ENCODE measurements at places on chromosomes 4 and X.

DNA sequence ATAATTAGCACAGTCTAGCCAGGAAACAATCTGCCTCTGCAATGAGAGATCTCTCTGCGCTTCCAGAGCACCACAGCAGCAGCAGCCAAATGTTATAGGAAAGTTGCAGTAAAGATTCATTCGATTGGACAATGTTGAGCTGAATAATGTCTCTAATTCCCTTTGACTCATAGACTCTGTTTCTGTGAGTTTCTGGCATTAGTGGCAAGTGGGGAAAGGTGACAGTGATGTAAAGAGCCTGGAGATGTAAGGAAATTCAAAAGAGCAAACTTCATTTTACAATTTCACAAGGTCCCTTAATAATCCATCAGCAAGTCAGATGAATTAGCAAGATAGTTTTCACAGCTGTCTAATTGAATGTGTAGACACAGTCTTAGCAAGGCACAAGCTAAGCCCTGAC lies 184.4 kb downstream of the VEGFC start:
- no peak for DNase-seq

GRCh38 chr4:21819086-21819485 lies 129.5 kb downstream of the KCNIP4 start:
- DNase-seq = no peak

- no peak for DNase-seq
Observed at GRCh38 chr4:69044247-69044646, 52.0 kb upstream of the UGT2B7 start.

DNA sequence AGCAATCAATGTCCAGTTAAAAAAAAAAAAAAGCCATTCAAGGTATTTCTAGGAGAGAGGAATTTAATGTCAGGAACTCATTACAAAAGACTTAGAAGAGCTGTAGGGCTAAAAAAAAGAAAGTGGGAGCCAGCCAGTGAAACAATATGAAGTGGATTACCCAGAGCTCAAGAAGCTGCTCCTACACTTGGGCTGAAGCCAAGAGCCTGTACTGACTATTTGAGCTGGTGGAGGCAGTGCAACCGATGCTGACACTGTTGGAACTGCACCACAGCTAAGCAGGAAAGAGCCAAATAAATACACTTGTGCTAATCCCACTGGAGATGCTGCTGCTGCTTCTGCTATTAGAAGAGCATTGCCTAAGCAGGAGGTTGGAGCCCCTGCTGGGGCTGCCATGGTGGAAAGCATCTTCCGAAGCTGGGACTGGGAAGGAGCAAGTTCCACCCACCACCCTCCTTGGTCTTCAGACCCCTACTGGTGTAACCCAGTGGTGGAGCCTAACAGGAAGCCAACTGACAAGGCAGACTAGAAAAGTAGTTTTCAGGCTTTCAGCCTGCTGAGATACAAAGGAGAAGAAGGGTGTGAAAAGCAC lies 65.4 kb downstream of the CXXC4 start:
- no peak for DNase-seq

- no peak for DNase-seq
Observed at GRCh38 chrX:3678328-3678727, 35.1 kb downstream of the PRKX start.

DNA sequence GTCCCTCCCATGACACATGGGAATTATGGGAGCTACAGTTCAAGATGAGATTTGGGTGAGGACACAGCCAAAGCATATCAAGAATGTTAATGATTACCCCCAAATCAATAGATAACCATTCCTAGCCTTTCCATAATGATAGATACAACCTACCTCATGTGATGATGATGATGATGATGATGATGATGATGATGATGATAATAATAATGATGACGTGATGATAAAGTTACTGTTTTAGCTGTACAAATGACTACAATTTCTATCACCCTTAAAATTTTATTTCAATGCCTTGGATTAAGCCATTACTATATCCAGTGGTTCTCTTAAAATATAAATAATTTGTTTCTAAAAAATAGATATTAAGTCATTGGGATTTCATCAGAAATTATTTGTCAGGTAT lies 55.2 kb upstream of the NLGN4X start:
- DNase-seq = no peak

GRCh38 chr4:74397748-74398426 lies 32.9 kb downstream of the EREG start:
- no peak for DNase-seq

- DNase-seq = no peak
Observed at GRCh38 chrX:102063445-102064074, 61.9 kb upstream of the TCEAL2 start.

GRCh38 chrX:9285342-9285771 lies 179.5 kb upstream of the TBL1X start:
- DNase-seq = no peak

DNA sequence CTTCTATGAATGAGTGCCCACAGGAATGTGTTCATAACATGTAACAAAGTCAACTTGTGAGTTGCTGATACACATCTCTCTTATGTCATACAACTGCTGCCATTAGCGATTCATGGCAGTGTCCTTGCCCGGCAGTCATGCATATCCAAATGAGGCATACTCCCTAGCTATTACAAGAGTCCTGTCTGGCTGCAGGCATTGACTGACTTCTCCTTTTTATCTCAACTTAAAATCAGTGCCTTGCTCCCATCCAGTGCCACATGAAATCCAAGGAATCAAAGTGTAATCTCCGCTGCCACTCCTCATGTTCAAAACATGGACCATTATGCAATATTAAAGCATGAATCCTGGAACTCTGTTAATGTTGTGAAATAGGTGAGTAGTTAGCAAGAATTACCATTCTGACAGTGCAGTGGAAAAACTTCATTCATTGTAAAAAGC lies 348.9 kb upstream of the FTHL17 start:
- no peak for DNase-seq

GRCh38 chr4:175412161-175412560 lies 399.9 kb downstream of the GPM6A start:
- no peak for DNase-seq

Measured in memory B cell (primary cell).